ENCODE measurements at places on chromosomes 16 and 17.
A peak's percentile ranks its signal among the peaks of the same experiment; 100 is the strongest.

DNA sequence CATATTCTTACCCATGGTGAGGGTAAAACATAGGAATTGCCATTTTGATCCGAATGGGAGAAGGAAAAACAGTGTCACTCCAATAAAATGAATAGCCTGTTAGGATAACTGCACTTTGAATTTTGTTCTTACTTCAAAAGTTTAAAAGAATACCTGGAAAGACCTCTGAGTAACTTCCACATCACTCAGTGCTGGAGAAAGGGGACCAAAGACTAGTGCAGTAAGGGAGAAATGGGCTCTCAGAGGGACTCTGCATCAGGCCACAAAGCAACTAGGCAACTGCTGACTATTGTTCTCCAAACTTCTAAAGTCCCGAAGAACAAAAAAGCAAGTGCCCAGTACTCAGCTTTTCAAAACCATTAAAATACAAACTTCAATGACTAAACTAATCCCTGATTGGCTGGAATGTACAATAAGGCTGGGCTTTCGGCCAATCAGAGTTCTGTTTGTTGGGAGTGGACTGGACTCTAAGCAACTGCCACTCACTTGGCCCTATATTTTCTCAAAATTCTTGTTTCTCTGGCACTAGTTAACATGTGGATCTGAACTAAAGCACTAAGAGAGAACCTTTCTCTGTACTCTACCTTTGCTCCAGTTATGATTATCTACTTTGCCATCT is 6.2 kb downstream of the DNAJC7 start:
- DNase-seq: no peak

GRCh38 chr17:44502598-44503146 is 534 bp downstream of the GPATCH8 start:
- peak; percentile 19 for DNase-seq

DNA sequence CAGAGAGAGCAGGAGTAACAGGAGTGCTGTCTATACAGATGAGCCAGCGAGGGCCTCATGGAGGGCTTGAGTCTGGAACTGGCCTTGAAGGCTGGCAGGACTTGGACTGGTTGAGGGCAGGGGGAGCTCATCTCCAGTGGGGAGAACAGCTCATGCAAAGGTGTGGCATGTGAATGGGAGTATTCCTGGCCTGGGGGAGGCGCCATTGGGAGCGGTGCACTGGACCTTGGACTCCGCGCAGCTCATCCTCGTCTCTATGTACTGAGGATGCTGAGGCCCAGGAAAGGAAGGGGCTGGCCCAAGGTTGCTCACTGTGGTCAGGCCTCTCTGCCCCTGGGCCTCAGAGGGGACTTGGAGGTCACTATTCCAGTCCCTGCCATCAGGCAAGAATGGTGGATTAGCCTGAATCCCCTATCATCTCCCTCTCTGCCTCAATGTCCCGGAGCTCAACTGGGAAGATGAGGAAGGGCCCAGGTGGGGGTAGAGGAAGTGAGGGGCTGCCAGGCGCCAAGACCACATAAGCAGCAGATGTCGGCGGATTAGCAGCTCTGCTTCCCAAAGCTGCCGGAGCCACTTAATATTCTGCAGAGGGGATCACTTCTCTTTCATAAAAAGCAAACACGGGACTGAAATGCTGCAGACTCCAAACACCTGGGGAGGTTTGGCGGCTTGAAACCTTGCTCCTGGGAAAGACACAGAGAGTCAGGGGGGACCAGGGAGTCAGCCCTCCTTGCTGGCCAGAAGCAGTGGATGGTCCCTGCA is 88.9 kb downstream of the SDK2 start:
- DNase-seq: no peak

DNA sequence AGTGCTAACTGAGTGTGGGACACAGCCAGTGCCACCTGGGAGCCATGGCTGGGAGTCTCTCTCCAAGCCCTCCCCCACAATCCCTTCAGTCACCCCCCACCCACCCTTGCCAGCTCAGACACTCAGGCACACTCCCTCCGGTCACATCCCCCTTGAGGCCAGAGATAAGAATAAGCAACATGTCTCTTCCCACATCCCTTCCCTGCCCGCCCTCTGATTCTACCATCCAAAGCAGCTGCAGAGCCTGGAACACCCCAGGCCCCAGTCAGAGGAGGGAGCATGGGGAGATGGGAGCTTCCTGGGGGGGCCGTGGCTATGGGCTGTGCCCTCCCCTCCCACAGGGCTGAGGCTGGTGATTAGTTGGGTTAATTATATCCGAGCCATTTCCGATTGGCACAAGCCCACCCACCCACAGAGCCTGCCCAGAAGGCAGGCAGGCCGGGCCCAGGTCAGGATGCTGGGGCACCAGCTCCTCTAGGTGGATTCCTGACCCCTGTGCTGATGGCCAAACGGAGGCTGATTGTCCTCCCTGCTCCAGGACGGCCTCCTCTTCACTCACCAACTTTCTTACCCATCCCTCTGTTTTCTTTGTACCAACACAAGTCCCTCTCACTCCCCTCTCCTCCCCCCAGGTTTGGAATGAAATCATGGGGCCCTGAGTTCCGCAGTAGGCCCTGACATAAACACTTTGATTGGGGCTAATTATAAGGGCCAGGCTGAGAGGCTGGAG is 28.6 kb upstream of the MEIOC start:
- DNase-seq: no peak

- DNase-seq: no peak
These were observed 35.7 kb downstream of the BAIAP2 start for GRCh38 chr17:81070541-81071246.

- DNase-seq: no peak
These were observed 57.3 kb downstream of the CDC27 start for GRCh38 chr17:47131761-47132160.

GRCh38 chr17:77916703-77917481 is 41.6 kb upstream of the TNRC6C start:
- DNase-seq: no peak

DNA sequence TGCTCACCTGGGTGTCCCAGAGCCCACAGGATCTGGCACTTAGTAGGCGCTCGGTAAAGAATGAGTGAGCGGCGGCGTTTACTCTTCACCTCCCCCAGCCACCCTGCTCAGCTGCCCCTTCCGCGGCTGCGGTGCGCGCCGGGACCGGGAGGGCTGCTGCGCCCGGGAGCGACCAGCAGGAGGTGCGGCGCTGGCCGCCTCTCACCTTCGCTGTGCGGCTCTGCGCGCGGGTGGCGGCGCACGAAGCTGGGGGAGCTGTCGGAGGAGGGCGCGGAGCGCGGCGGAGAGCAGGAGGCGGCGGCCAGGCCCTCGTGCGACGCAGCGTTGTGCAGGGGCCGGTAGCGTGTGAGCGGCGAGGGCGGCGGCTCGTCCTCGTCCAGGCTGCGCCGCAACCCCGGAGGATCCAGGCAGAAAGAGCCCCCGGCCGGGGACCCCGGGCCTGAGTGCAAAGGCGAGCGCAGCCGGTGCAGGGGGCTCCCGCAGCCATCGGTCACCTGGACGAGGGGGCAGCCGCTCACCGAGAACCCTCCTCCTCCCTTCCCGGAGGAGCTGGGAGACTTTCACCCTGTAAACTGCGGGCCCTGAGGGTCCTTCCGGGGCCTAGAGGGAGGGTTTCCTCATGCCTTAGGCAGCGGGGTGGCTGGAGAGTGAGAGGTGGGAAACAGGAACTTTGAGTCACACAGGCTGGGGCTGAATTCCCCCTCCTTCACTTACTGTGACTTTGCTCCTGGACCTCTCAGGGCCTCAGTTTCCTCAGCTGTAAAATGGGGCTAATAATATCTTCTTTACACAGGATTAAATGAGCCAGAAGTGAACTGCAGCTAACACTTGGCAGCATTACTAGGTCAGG is 12.5 kb downstream of the SAMD14 start:
- peak; percentile 49 for DNase-seq

- no peak for DNase-seq
These were observed 618.7 kb downstream of the WWOX start for GRCh38 chr16:78718141-78718540.

- no peak for DNase-seq
These were observed 19.7 kb downstream of the IL34 start for GRCh38 chr16:70665806-70666735.

- no peak for DNase-seq
These were observed 12.4 kb downstream of the RNF40 start for GRCh38 chr16:30774367-30775130.

- peak; percentile 77 for DNase-seq
These were observed 7.5 kb downstream of the LDHD start for GRCh38 chr16:75108792-75109731.

- no peak for DNase-seq
These were observed at the start of gene CYGB for GRCh38 chr17:76537578-76538280. Gene CYGB, minus strand, starts transcription at chr17:76537709. Its CDS starts 167 bp downstream, at chr17:76537542.

DNA sequence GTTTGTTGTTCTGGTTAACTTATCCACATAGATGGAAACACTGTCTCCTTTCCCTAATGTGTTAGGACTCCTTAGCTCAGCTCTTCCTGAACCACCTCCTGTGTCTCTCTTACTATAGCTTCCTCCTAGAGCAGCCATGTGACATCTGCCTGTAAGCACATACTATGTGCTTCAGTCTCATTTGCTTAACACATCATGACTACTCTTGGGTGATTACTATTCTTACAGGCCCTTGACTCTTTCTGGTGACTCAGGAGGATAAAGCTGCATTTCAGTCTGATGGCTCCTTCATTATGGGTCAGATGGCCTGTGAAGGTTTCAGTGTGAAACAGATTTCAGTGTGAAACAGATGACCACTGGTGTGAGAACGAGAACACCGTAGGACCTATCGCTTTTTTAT is 320 bp upstream of the KRTAP4-2 start:
- DNase-seq: no peak

DNA sequence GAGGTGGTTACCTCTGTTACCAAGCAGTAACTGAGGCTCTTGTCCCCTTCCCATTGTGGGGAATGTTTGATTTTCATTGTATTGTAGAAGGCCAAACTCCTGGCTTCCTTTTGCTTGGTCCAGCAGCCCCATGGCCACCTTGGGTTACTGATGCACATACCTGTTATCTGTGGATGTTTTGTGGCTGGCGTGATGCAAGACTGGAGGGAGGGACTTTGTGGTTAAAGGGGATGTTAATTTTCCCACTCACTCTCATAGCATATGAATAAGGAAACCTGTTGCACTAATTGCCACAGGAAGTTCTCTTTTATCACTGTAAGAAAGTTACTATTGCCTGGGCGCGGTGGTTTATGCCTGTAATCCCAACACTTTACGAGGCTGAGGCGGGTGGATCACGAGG is 168.6 kb upstream of the HS3ST4 start:
- DNase-seq: no peak

- DNase-seq: no peak
These were observed 13.3 kb downstream of the COTL1 start for GRCh38 chr16:84604477-84605013.

GRCh38 chr16:87295661-87296531 is 21.3 kb downstream of the C16orf95 start:
- DNase-seq: peak; percentile 75

DNA sequence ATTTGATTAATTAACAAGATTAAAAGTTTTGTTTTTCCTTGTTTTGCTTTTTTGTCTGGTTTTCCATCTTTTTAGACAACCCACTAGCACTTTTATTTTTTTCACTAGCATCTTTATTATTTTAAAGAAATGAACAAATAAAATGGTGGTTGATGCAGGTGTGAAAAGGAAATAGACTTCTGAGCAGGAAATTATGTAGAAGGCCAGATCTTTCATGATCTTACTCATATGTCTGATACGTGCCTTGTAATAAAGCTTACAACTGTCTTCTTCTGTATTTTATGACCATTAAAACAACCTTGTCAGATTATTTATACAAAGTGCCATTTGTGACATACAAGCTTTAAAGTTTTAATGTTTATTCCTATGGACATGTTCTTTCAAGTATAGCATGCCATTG is 6.3 kb downstream of the SLFN12L start:
- no peak for DNase-seq

DNA sequence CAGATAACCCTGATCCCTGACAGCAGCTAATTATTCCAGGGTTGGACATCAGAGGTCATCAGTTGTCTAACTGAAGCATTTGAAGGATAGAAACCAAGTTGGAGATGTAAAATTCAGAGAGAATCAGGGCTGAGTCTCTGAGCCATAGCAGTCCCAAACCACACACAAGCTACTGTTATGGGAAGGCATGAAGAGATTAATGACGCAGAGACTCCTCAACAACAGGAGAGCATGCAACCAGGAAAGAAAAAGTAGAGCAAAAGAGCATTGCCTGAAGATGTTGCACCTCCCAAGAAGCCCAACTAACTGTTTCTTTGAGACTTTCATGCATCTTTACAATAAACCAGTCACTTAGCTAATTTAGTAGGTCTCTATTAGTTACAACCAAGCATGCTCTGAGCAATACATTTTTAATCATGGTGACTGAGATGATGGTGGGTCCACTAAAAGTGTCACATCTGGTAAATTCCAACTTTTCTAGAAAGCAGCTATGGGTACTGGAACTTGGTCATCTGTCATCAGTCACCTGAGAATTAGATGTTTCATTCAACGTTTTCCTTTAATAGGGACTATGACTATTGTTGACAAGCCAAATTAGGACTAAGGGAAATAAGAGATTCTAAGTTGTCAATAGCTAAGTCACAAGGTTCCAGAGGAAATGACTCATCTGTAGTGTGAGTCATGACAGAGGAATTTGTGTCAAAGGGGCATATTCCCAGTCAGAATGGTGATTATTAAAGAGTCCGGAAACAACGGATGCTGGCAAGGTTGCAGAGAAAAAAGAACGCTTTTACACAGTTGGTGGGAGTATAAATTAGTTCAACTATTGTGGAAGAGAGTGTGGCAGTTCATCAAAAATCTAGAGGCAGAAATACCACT is 239.8 kb downstream of the CHD9NB start:
- DNase-seq: no peak

DNA sequence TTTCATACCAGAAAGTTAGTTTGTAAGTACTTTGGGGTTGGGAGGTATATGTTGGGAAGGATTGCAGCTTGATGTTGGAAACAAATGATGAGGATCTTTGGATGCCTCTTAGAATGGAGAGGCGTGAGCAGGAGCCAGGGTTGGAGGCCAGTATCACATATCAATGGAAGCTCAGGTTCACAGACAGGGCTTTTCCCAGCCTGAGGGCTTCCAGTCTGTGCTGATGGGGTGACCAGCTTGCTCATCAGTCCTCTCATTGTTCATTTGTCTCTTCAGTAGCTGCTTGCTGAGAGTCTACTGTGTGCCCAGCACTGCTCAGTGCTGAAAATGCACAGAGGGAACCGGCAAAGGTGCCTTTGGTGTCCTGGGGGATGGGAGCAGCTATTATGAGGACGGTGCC is 5.8 kb downstream of the DNAAF1 start:
- no peak for DNase-seq

GRCh38 chr16:77684181-77684526 is 38.2 kb upstream of the NUDT7 start:
- no peak for DNase-seq

GRCh38 chr16:84690088-84690819 is 9.5 kb upstream of the USP10 start:
- no peak for DNase-seq

GRCh38 chr17:1829216-1829591 is 498 bp downstream of the SMYD4 start:
- peak; percentile 63 for DNase-seq
